Stimulated activated CD4-positive, alpha-beta T cell treated with anti-CD3 and anti-CD28 coated beads, Interleukin-4, amount 100 ng/mL, for 4 hours (primary cell): ENCODE measurements at places on chromosomes 11 and 22.
A peak's percentile ranks its signal among the peaks of the same experiment; 100 is the strongest.

DNA sequence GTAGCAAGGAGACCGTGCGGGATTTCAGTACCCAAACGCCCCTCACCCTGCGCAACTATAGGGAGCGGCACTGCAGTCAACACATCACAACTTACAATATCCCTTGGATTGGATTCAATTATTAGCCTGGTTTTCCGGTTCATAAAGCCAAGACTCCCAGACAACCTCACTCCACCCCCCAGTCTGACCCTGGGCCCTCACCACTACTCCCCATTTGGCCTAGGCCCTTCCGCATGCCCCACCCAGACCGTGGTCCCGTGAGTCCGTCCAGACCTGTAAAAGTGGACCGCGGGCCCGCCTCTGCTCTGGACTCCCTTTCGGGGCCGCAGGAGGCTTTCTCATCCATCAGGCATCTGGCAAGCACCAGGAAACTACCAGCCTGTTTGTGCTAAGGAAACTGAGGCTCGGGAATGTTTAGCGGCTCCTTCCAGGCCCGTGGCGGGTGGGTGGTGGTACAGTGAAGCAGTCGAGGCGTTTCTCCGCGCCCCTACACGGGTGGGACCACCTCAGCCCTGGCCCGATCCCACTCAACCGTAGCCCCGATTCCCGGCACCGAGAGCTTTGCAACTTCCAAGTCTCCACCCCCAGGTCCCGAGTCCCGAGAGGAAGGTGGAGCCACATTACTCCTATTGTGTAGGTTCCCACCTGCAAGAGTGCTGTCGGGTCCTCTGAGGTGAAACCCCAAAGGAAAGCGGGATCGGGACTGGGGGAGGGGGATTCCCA lies 679 bp upstream of the DPP3 start:
- DNase-seq = no peak

- DNase-seq = no peak
Observed at GRCh38 chr11:24453129-24453718, 43.6 kb upstream of the LUZP2 start.

GRCh38 chr22:29503811-29504372 lies 23.9 kb downstream of the NEFH start:
- DNase-seq = no peak

DNA sequence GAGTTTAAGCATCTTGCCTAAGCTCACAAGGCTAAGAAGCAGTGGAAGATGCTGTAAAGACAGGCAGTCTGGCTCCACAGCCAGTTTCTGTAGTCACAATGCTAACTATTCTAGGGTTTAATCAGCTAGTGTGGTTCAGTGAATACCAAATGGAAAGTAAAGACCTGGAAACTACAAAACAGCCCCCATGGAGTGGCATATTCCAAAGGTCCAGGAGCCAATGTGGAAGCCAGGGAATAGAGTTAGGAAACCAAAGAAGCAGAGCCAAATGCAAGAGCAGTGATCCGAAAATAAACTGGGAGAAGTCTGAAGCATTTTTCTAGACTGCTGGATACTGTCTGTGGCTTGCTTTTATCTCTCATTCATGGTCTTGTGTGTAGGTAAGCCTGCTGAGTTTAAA lies 731.2 kb upstream of the ANO5 start:
- DNase-seq = no peak

DNA sequence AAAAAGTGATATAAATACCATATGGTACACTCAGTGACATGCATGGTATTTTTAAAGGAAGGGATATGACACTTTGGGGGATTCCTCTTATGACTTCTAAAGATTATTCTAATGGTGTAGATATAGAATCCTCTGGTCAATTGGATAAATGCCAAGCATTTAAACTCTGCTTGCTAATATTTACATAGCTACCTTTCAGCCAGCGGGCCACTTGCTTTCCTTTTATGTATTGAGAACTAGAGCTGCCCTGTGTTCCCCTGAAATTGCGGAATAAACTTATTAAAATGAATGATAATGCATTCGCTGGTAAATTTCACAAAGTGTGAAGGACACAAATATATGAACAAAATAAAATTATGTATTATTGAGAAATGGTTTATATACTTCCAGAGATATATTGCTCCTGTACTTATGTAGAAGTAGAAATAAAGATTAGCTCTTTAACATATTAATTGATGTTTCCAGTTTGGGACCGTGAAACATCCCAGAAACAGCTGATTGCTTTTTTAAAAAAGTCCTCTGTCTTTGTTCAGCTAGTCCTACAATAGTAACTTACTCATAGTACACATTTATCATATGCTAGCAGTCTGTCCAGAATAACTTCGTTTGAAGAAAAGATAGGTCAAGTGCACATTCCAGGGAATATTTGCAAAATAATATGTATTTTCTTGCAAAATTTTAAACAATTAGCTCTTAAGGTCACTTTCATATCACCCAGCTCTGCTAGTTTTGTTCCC lies 40.1 kb upstream of the CARD18 start:
- DNase-seq = no peak

DNA sequence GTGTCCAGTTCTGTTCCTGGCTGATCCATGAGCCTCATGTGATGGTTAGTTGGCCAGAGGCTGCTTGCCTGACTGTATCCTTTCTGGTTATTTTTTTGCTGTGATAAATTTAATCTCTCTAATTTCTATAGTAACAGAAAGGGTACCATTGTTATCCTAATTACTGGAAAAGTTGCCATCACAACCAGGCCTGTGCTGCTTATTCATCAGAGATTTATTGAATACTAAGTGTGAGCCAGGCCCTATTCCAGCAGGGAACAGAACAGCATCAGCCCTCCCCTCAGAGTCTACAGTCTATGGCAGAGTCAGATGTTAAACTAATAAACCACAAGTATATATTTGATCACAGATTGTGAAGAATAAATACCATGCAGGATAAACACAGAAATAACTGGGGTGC lies 86.8 kb downstream of the DEPDC5 start:
- no peak for DNase-seq

GRCh38 chr11:47383071-47383470 lies 4.7 kb upstream of the SPI1 start:
- no peak for DNase-seq

DNA sequence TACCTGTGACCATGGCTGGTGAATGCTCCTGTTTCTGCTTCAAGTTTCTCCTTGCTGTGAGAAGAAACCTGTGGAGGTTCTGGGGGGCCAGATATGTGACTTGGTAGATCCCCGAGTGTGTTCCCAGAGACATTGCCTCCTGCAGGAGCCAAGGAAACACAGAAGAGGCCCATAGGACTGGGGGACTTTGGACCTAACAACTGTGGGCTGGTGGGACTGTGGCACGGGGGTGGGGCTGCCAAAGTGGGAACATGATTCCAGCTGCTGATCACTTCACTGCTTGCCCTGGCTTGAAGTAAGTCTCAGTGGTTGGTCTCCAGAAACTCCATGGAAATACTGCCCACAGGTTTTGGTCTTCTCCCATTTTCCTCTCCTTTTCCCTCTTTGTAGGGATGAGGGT lies 4.1 kb upstream of the NR1H3 start:
- no peak for DNase-seq

- DNase-seq = no peak
Observed at GRCh38 chr22:40418366-40419201, 48.2 kb downstream of the SGSM3 start.

GRCh38 chr11:66467756-66468155 lies 1.1 kb downstream of the PELI3 start:
- DNase-seq = no peak

DNA sequence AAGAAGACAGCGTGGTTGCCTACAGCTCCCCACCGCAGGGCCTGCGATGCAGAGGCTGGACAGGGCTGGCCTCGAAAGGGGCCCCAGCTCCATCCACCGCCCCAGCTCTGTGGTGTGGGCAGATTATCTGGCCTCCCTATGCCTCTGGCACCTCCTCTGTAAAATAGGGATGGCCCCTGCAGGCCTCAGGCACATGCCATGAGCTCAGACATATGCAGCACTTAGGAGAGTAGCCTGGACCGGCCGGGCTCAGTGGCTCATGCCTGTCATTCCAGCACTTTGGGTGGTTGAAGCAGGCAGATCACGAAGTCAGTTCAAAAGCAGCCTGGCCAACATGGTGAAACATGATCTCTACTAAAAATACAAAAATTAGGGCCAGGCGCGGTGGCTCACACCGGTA lies 7.4 kb downstream of the APOBEC3D start:
- no peak for DNase-seq

DNA sequence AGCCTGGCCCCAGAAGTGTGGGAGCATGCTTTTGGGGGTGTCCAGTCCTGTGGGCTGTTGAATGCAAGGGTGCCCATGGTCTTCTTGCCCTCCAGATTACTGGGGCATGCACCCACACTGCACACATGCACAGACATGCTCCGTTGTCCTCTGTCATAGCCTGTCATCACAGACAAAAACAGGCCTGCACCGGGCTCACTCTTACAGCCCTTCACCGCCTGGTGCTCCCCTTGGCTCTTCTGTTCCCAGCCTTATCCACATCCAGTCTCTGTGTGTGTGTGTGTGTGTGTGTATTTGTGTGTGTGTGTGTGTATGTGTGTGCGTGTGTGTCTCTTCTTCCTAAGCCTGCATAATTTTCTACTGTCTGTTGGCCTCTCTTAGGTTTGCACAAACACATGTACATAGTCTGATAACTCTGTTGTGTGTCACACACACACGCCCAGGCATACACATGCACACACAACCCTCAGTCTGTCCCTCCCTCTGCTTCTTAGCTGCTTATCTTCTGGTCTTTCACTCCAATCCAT lies 23.4 kb upstream of the NECTIN1 start:
- DNase-seq = no peak

GRCh38 chr11:47154616-47155570 lies 21.8 kb downstream of the ARFGAP2 start:
- no peak for DNase-seq

DNA sequence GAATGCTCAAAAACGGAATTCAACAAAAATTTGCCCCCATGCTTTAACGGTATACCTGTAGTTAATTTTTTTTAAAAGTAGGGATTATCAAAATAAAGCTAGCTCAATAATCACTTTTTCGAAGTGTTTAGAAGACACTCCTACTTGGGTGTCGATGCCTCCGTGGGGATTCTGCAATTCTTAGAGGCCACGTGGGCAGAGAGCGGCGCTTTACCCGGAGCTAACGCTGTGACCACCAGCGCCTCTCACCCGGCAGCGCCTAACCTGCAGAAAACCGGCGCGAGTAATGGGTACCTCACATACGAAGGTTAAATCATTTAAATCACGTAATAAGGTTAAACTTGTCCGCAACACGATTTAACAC lies 583 bp downstream of the TAF1D start:
- DNase-seq = peak; percentile 69

DNA sequence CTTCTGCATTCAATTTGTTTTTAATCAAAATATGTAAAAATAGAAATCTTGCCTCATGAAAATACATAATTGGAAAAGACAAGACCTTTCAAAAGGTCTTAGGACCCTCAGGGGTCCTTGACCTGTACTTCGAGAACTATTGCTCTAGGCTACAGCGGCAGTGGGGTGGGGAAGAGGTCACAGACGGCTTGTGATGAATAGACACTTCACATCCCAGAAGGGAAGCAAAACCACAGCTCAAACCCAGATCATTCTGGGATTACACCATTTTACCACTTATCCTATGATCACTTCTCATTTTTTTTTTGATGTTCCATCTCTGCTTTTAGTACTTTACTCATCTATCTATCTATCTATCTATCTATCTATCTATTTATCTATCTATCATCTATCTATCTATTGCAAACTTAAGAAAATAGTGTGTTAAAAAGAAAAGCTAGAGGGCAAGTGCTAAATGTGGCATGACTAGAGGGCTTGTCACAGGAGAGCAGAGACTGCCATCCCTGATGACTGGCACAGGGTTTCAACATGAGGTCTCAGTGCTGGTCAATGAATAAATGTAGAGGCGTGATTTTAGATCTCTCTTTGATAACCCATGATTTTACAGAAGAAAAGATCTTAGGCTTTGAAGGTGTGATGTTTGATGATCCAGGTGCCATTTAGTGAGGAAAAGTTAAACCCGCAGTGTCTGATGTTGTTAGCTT lies 37.1 kb downstream of the RNF141 start:
- no peak for DNase-seq

- DNase-seq = peak; percentile 42
Observed at GRCh38 chr22:32204856-32205722, at the start of gene RFPL2. Gene RFPL2 (minus strand): TSS chr22:32205073. CDS start chr22:32202451, 2,622 bp downstream.

- DNase-seq = no peak
Observed at GRCh38 chr11:62108971-62109404, 14.8 kb upstream of the INCENP start.

- no peak for DNase-seq
Observed at GRCh38 chr11:86245369-86246292, 1.1 kb downstream of the EED start.

GRCh38 chr22:19197997-19198865 lies 19.7 kb upstream of the SLC25A1 start:
- no peak for DNase-seq

- DNase-seq = no peak
Observed at GRCh38 chr11:35765211-35765610, 102.6 kb downstream of the TRIM44 start.

DNA sequence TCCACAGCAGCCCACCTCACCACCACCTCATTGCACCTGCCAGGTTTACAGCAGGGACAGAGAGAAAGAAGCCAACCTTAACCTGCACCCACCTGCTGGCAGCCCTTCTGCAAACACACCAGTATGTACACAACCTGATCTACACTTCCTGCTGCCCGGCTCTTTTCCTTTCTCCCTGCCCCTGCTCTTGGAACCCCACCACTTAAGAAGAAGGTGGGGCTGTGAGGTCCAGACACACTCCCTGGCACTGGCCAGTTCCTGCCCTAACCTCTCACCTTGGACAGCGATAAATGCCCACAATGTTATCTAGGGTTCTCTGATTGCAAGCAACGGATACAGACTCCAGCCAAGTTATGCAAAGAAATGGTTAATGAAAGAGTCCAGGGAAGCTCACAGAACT lies 10.8 kb upstream of the SLC35C1 start:
- no peak for DNase-seq

GRCh38 chr11:91786097-91786496 lies 438.5 kb upstream of the FAT3 start:
- DNase-seq = no peak

- DNase-seq = no peak
Observed at GRCh38 chr11:130992788-130993187, 76.5 kb upstream of the SNX19 start.

DNA sequence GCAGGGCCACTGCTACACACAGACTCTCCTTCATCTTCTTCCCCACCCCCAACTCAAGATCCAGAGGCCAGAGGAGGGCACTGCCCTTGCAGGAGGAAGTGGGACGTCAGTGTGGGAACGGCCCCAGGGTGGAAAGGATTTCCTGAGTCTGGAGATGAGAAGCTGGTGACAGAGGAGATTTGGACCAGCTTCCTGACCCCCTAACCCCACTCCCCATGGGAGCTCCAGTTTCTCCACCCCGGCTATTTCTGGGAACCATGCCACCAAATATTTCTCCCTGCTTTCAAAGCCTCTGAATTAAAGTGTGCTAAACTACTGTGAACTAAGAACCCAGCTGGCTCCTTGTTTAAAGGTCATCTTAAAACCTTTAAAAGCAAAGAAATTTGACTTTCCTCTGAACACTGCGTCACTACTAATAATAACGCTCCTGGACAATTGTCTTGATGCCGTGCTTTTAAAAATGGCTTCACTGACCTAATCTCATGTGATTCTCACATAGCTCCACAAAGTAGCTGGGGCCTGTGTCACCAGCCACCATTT lies 46.6 kb downstream of the CWC15 start:
- no peak for DNase-seq

GRCh38 chr11:23236826-23237555 lies 376.7 kb upstream of the CCDC179 start:
- no peak for DNase-seq

GRCh38 chr11:95976550-95976949 lies 52.6 kb upstream of the MTMR2 start:
- DNase-seq = no peak

GRCh38 chr11:95556342-95557163 lies 233.0 kb downstream of the FAM76B start:
- no peak for DNase-seq

- no peak for DNase-seq
Observed at GRCh38 chr11:122852796-122853160, 14.5 kb downstream of the CRTAM start.
